ENCODE measurements at places on chromosomes 2 and 18. TPM values are rescaled to one million over a fixed set of nuclear protein-coding genes. Genes with fewer than 3 reads are reported as not detected.

THADA gene
- 32.5 TPM for total RNA-seq

ANKRD62 gene
- total RNA-seq, result not detected

GCKR gene
- total RNA-seq, result not detected

CREG2 gene
- not detected for total RNA-seq

CSRNP3 gene
- total RNA-seq, result not detected

FRZB gene
- not detected for total RNA-seq

AFF3 gene
- 5.6 TPM for total RNA-seq

SULT1C2 gene
- not detected for total RNA-seq

TMEM200C gene
- total RNA-seq, result not detected

AMER3 gene
- total RNA-seq, result not detected

STARD6 gene
- 0.23 TPM for total RNA-seq

HOXD9 gene
- not detected for total RNA-seq

PLCL1 gene
- 1.7 TPM for total RNA-seq

CNGA3 gene
- total RNA-seq, result not detected

SLC30A3 gene
- total RNA-seq, result 0.53 TPM

CCDC142 gene
- 9.7 TPM for total RNA-seq

LYG2 gene
- total RNA-seq, result not detected

NFATC1 gene
- total RNA-seq, result 96.0 TPM

CHRNA1 gene
- total RNA-seq, result not detected

KIF1A gene
- total RNA-seq, result 4.6 TPM

CFAP65 gene
- total RNA-seq, result not detected

CHRNG gene
- not detected for total RNA-seq

MYO1B gene
- total RNA-seq, result 36.7 TPM

FOXD4L1 gene
- total RNA-seq, result 0.14 TPM

TIMM21 gene
- total RNA-seq, result 52.8 TPM

DYNAP gene
- not detected for total RNA-seq

STEAP3 gene
- total RNA-seq, result 0.16 TPM

ERBB4 gene
- not detected for total RNA-seq

GPC1 gene
- 2.0 TPM for total RNA-seq

MOGAT1 gene
- not detected for total RNA-seq

TRIM54 gene
- 0.09 TPM for total RNA-seq

SLC11A1 gene
- 0.05 TPM for total RNA-seq

EML6 gene
- total RNA-seq, result 0.30 TPM

CHST10 gene
- 5.9 TPM for total RNA-seq

SLC9A4 gene
- total RNA-seq, result not detected

CD8B gene
- total RNA-seq, result 2.1 TPM

ADD2 gene
- total RNA-seq, result 31.5 TPM

GAD1 gene
- 6.5 TPM for total RNA-seq

PHOSPHO2 gene
- total RNA-seq, result 2.2 TPM
